ENCODE measurements at places on chromosomes 11 and 22.

- no peak overlapping the region for H3K4me3 ChIP-seq
- no peak for DNase-seq
- H3K4me1 ChIP-seq = no peaks in the 10 kb centered on the region
- peaks cover 6% of the 10 kb centered on the region for H3K36me3 ChIP-seq
- no peaks in the 10 kb centered on the region for H3K27me3 ChIP-seq
- no peak overlapping the region for H3K27ac ChIP-seq
Observed at GRCh38 chr11:34349882-34350281, 7.9 kb downstream of the ABTB2 start.

DNA sequence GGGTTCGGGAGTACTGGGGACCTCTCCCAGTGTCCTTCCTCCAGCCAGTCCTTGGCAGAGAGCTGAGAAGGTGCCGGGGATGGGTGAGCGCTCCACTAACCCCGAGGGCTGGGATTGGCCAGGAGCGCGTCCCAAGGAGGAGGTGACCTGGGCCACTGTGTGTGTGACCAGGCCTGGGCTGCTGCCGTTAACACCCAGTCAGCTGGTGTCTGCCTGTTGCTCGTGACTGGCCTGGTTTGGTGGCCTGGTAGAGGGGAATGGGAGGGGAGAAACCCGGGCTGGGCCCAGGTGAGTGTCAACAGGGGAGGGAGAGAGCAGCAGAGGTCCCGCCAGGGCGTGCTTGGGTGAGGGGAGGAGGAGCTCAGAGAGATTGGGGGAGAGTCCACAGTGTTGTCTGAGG lies 29.9 kb upstream of the GRAMD4 start:
- peak; percentile 68 for DNase-seq
- H3K27ac ChIP-seq = no peak overlapping the region
- H3K4me3 ChIP-seq = no peak overlapping the region
- no peaks in the 10 kb centered on the region for H3K36me3 ChIP-seq

GRCh38 chr11:3120071-3120792 lies 44.9 kb downstream of the OSBPL5 start:
- H3K27me3 ChIP-seq = no peaks in the 10 kb centered on the region
- H3K27ac ChIP-seq = no peak overlapping the region
- no peak overlapping the region for H3K4me3 ChIP-seq
- DNase-seq = peak; percentile 33
- no peaks in the 10 kb centered on the region for H3K4me1 ChIP-seq

DNA sequence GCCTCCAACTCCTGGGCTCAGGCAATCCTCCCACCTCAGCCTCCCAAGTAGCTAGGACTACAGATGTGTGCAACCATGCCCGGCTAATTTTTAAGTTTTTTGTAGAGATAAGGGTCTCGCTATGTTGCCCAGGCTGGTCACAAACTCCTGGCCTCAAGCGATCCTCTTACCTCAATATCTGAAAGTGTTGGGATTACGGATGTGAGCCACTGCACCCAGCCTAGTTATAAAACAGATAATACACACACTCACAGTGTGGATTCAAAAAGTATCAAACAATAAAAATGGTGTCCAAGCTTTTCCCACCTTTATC lies 377 bp upstream of the CCDC188 start:
- no peak for DNase-seq
- no peaks in the 10 kb centered on the region for H3K27me3 ChIP-seq
- no peak overlapping the region for H3K4me3 ChIP-seq
- no peaks in the 10 kb centered on the region for H3K36me3 ChIP-seq

- no peak within 1 kb of the TSS for H3K4me3 ChIP-seq
- H3K4me1 ChIP-seq = no peaks in the 10 kb centered on the region
- H3K27ac ChIP-seq = no peak within 1 kb of the TSS
- H3K36me3 ChIP-seq = no peaks in the 10 kb centered on the region
- no peak for DNase-seq
Observed at GRCh38 chr11:65058419-65059054, at the start of gene NAALADL1. TSS of gene NAALADL1 (minus strand) at chr11:65058553. CDS start at chr11:65058521, 32 bp downstream.

- H3K4me3 ChIP-seq = no peak overlapping the region
- no peaks in the 10 kb centered on the region for H3K4me1 ChIP-seq
- peak; percentile 52 for DNase-seq
- H3K36me3 ChIP-seq = no peaks in the 10 kb centered on the region
Observed at GRCh38 chr11:43269254-43269918, 42.4 kb upstream of the API5 start.

- no peak overlapping the region for H3K4me3 ChIP-seq
- no peak for DNase-seq
- no peak overlapping the region for H3K27ac ChIP-seq
- no peaks in the 10 kb centered on the region for H3K4me1 ChIP-seq
- H3K27me3 ChIP-seq = no peaks in the 10 kb centered on the region
- H3K36me3 ChIP-seq = no peaks in the 10 kb centered on the region
Observed at GRCh38 chr22:24207264-24208011, 26.2 kb downstream of the SUSD2 start.

DNA sequence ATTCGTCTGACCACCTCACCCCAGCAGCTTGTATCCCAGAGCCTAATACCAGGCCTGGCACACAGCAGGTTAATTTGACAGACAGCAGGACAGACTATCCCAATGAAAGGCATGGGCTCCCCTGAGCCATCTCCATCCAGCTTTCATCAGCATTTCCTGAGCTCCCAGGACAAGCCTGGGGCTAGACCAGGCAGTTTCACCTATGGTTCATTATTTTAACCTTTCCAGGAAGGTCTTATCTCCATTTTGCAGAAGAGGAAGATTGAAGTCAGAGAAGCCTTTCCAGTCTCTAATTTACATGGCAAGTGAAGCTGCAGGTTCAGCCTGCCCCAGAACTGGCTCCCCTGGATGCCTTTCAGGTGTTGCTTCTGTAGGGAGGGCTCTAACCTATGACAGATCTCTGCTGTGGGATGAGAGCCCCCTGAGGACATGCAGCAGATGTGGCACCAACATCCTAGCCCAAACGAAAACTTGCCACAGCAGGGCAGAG lies 17.0 kb downstream of the ARRB1 start:
- peaks cover 48% of the 10 kb centered on the region for H3K36me3 ChIP-seq
- H3K27ac ChIP-seq = no peak overlapping the region
- no peaks in the 10 kb centered on the region for H3K27me3 ChIP-seq
- no peak overlapping the region for H3K4me3 ChIP-seq
- peaks cover 14% of the 10 kb centered on the region for H3K4me1 ChIP-seq

DNA sequence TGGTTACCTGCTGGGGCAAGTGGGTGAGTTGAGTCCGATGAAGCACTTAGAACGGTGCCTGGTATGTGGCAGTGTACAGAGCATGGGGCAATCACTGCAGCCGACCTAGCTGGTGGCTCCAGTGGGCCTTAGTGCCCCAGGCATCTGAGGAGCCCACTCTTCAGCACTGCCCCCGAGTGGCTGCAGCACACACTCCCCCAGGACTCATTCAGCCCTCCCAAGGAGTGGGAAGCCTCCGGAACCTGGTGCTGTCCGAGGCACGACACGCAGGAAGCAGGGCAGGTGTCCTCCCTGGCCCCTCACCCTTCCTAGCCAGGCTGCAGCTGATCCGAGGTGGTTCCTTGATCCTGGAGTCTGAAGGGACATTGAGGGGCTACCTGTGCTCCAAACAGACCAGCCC lies 42.4 kb upstream of the PRODH start:
- H3K36me3 ChIP-seq = peaks cover 9% of the 10 kb centered on the region
- no peak overlapping the region for H3K27ac ChIP-seq
- no peak overlapping the region for H3K4me3 ChIP-seq

DNA sequence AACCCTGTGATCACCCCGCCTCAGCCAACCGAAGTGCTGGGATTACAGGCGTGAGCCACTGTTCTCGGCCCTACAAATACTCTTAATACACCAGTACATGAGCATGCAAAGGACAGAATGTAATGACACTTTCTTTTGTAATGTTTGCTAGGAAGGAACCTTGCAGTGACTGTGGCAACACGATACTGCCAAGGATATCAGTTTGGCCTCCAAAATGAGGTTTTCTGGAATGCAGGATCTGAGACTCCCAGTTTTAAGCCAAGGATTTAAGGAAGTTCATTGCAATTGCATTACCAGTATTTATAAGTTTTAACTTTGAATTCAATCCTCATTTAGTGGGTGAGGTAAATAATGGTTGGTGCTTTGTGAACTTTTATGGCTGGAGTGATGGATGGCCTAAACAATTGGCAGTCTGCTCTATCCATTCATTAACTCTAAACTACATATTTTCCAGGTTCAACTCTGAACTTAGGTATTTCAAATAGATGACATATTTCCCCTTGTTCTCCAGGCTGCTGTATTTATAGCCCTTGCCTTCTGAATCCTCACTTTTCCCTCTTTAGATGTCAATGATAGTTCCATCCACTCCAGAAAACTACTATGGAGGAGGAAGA lies 330.3 kb downstream of the C11orf87 start:
- no peaks in the 10 kb centered on the region for H3K36me3 ChIP-seq
- DNase-seq = no peak
- H3K27me3 ChIP-seq = no peaks in the 10 kb centered on the region
- no peak overlapping the region for H3K27ac ChIP-seq

- no peaks in the 10 kb centered on the region for H3K36me3 ChIP-seq
- DNase-seq = peak; percentile 77
- H3K27ac ChIP-seq = no peak overlapping the region
- H3K27me3 ChIP-seq = no peaks in the 10 kb centered on the region
- H3K4me1 ChIP-seq = peaks cover 15% of the 10 kb centered on the region
Observed at GRCh38 chr11:69438286-69438920, 43.1 kb upstream of the LINC01488 start.

DNA sequence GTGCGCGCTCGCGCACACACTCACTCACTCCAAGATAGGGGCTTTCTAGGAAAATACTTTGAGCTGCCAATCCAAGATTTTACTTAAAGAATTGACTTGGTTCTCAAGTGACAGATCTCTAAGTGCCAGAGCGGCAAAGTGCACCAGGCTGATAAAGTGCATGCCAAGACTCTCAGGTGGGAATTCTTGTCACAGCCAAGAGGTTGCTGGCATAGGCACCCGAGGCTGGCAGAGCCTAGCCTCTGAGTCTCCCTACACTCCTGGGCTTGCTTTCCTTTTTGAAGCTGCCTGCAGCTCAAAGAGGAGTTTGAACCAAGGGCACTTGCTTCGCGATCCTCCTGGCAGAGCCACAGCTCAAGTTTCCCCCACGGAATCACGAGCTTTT lies 2.5 kb upstream of the ADM start:
- no peaks in the 10 kb centered on the region for H3K4me1 ChIP-seq
- H3K4me3 ChIP-seq = peak overlapping the region; percentile 93
- DNase-seq = peak; percentile 64

GRCh38 chr11:115290479-115290878 lies 213.7 kb downstream of the CADM1 start:
- DNase-seq = no peak
- H3K27ac ChIP-seq = no peak overlapping the region
- no peaks in the 10 kb centered on the region for H3K36me3 ChIP-seq
- H3K4me3 ChIP-seq = no peak overlapping the region
- H3K4me1 ChIP-seq = no peaks in the 10 kb centered on the region

GRCh38 chr11:48172818-48173609 lies 43.6 kb upstream of the OR4B1 start:
- peak; percentile 97 for DNase-seq
- no peaks in the 10 kb centered on the region for H3K4me1 ChIP-seq
- peaks cover 7% of the 10 kb centered on the region for H3K36me3 ChIP-seq
- no peaks in the 10 kb centered on the region for H3K27me3 ChIP-seq

GRCh38 chr22:35617137-35617755 lies at the start of gene MB:
TSS of gene MB (minus strand) at chr22:35617329. CDS start at chr22:35617257, 72 bp downstream.
- peaks cover 9% of the 10 kb centered on the region for H3K27me3 ChIP-seq
- H3K36me3 ChIP-seq = no peaks in the 10 kb centered on the region
- no peak for DNase-seq
- no peak within 1 kb of the TSS for H3K27ac ChIP-seq
- no peak within 1 kb of the TSS for H3K4me3 ChIP-seq
- H3K4me1 ChIP-seq = no peaks in the 10 kb centered on the region

GRCh38 chr11:64276653-64277431 lies 7.6 kb downstream of the BAD start:
- H3K4me3 ChIP-seq = no peak overlapping the region
- no peak overlapping the region for H3K27ac ChIP-seq
- peaks cover 9% of the 10 kb centered on the region for H3K36me3 ChIP-seq
- no peak for DNase-seq
- no peaks in the 10 kb centered on the region for H3K4me1 ChIP-seq
- no peaks in the 10 kb centered on the region for H3K27me3 ChIP-seq

DNA sequence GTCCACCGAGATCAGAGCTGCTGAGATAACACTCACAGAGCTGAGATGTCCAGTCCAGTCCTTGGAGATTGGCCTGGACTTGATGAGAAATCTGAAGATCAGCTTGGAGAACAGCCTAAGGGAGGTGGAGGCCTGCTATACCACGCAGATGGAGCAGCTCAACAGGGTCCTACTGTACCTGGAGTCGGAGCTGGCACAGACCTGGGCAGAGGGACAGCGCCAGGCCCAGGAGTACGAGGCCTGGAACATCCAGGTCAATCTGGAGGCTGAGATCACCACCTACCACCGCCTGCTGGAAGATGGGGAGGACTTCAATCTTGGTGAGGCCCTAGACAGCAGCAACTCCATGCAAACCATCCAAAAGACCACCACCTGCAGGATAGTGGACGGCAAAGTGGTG lies 33.1 kb downstream of the CLTCL1 start:
- H3K4me1 ChIP-seq = no peaks in the 10 kb centered on the region
- no peak overlapping the region for H3K4me3 ChIP-seq
- peaks cover 8% of the 10 kb centered on the region for H3K36me3 ChIP-seq
- no peak for DNase-seq
- peaks cover 16% of the 10 kb centered on the region for H3K27me3 ChIP-seq

DNA sequence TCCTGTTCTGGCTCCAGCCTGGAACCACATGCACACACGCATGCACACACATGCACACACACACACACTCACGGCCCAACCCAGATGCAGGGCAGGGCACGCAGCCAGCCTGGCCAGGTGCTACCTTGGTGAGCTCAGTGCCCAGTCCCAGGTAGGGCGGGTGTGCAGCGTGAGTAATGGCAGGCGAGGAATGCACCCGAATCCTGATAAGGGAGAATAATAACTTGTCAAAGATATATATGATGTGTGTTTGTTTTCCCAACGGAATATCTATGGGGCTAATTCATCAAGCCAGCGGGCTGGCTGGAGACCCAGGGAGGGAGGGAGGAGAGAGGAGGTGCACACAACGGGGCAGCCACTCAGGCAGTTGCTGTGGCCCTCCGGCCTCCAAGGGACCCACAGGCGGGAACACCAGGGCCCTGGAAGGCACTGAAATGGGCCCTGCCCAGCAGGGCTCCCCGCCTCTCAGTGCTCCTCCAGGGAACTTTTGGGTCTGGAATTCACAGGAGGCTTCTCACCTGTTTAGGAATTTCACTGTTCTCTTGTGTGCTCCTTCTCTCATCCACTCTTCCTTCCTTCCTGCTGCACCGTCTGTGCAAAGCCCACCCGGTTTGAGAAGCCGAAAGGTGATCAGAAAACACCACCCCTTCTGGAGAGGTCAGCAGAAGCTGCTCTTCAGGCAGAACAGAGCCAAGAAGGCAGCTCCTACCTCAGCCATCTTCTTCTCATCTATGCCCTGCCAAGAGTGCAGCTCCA lies 79.0 kb downstream of the BUD13 start:
- no peaks in the 10 kb centered on the region for H3K36me3 ChIP-seq
- peak; percentile 49 for DNase-seq
- H3K27me3 ChIP-seq = no peaks in the 10 kb centered on the region
- H3K4me3 ChIP-seq = no peak overlapping the region
- H3K4me1 ChIP-seq = no peaks in the 10 kb centered on the region
- H3K27ac ChIP-seq = no peak overlapping the region

All from endodermal cell (in vitro differentiated cells).